ENCODE measurements at places on chromosomes 5 and 9.

GRCh38 chr9:34582787-34583186 is 6.7 kb downstream of the CNTFR start:
- DNase-seq = no peak

- DNase-seq = no peak
Observed at GRCh38 chr5:179168664-179169063, 108.5 kb downstream of the ZNF354C start.

GRCh38 chr9:82923912-82924605 is 138.9 kb downstream of the RASEF start:
- no peak for DNase-seq

DNA sequence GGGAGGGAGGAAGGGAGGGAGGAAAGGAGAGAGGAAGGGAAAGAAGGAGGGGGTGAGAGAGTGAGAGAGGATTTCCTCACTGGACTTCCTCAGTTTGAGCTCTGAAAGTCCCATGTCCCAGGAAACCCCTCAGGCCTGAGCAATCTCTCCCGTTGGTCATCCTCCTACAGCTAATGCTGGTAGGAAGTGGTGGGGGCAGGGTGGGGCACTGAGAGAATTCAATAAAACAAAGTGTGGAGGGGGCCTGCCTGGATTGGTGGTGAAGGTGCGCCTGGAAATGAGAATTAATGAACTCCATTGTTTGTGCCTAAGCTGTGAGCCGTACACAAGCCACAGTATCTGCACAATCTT is 195.0 kb downstream of the RGS3 start:
- DNase-seq = no peak

DNA sequence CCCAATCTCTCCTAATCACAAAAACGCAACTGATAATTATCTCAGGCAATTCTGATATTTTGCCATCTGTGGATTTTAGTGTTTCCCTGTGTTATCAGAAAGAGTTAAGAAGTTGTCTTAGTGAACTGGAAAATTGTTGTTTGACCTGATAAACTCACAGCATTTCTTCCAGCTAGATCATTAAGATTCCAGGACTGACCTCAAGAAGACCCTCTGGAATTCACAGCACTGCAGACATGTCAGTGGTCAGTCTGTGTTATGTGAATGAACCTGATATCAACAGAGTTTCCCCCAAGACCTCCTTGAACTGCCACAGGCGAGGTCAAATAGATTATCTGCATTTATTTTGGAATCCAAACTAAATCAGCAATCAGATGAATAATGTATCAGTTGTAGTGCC is 174.7 kb downstream of the FBXL7 start:
- DNase-seq = no peak

- DNase-seq = no peak
Observed at GRCh38 chr9:126609711-126610388, 3.9 kb upstream of the LMX1B start.
